ENCODE measurements at places on chromosomes 1 and 21.

DNA sequence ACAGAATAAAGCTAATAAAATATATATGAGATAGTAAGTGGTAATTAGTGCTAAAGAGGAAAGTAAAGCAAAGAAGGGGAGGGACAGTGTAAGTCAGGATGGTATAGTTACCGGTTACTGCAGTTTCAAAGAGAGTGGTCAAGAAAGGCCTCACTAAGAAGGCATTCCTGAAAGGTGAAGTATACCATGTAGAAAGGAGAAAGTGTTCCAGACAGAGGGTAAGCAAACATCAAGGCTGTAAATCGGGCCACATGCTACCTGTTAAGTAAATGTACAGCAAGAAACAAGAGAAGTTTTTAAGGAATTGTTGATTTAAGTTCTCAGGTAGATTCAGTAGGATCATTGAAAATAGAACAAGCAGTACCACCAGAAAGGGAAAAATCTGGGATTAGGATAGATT lies 9.7 kb downstream of the DESI2 start:
- DNase-seq = no peak

- DNase-seq = no peak
These were observed 12.4 kb upstream of the TCHH start for GRCh38 chr1:152127673-152128072.

- DNase-seq = no peak
These were observed 56.4 kb downstream of the CHIA start for GRCh38 chr1:111347026-111347425.

DNA sequence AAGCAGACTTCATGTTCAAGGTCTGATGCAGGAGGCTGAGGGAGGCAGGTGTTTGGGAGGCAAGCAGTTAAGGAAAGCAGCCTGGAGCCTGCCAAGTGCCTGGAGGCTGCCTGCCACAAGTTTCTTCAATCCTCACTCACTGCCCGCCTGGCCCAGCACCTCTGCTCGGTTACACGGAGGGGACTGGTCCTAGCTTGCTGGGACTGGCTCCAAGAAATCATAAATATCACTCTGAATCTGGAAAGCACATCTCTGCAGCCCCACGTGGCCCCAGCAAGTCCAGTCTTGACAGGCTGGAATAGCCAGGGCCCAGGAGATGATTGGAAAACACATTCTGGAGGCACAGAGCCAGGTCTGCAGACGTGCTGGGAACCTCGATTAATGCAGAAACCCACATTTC lies 83.9 kb downstream of the BCAR3 start:
- DNase-seq = no peak

- DNase-seq = peak; percentile 8
These were observed 23.8 kb downstream of the SEC16B start for GRCh38 chr1:177945943-177946650.

GRCh38 chr1:23483321-23484252 lies at the start of gene ASAP3:
Gene ASAP3, minus strand, starts transcription at chr1:23484179. Its CDS starts 46 bp downstream, at chr1:23484133.
- peak; percentile 26 for DNase-seq

- DNase-seq = no peak
These were observed 355.8 kb upstream of the LYPLAL1 start for GRCh38 chr1:218817691-218818465.

GRCh38 chr1:52534928-52535764 lies 17.7 kb downstream of the TUT4 start:
- DNase-seq = no peak

DNA sequence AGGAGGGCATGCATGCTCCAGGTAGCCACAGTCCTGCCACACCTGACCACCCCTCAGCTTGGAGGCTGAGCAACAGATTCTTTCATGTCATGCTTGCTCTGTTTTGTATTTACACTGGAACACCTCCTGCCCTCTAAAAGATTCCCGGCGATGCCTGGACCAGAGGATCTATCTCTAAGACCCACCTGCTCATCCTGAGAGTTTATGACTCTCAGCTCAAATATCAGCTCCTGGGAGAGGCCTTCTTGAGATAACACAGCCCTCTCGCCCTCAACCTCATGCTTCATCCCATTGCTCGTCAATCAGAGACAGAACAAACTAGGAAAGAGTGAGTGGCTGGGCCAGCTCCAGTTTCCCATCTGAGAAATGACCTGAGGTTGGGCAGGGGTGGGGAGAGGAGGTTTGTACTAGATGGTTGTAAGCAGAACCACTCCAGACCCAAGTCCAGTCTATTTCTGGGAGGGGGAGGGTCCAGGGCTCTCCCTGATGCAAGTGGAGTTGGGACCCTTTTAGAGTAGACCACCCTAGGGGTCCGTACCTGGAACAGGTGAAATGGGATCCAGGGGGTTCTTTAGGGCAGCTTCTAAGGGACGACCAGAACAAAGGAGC lies 524.5 kb downstream of the MATN1 start:
- DNase-seq = no peak

- DNase-seq = no peak
These were observed 4.9 kb downstream of the SLAMF8 start for GRCh38 chr1:159831412-159832141.
